ENCODE measurements at places on chromosomes 6 and 20. TPM values are rescaled to one million over a fixed set of nuclear protein-coding genes. Genes with fewer than 3 reads are reported as not detected.

Gene MYO6
- 31.1 TPM for total RNA-seq

Gene CYB5R4
- 5.8 TPM for total RNA-seq

Gene PNPLA1
- 0.36 TPM for total RNA-seq

Gene HFE
- 1.4 TPM for total RNA-seq

Gene OR2J3
- total RNA-seq = not detected

Gene LY6G6C
- under 0.01 TPM for total RNA-seq

Gene LGSN
- total RNA-seq = not detected

Gene ZC2HC1B
- total RNA-seq = not detected

Gene DLL1
- 6.1 TPM for total RNA-seq
